Stimulated activated memory B cell treated with anti-CD40 and anti-IgM and Interleukin-4, amounts not matched to agents 10 μg/mL and 1 μg/mL and 100 μg/mL, for 72 hours (primary cell): ENCODE measurements at places on chromosomes 5 and 9.

GRCh38 chr9:99811598-99812383 lies 9.9 kb upstream of the NR4A3 start:
- no peak overlapping the region for H3K4me3 ChIP-seq
- no peaks in the 10 kb centered on the region for H3K27me3 ChIP-seq
- peaks cover 30% of the 10 kb centered on the region for H3K36me3 ChIP-seq
- peak overlapping the region; percentile 68 for H3K27ac ChIP-seq

- H3K36me3 ChIP-seq = no peaks in the 10 kb centered on the region
- H3K27ac ChIP-seq = no peak overlapping the region
- H3K4me3 ChIP-seq = no peak overlapping the region
These were observed 715.5 kb upstream of the PTPRD start for GRCh38 chr9:11328326-11328725.

GRCh38 chr9:76732341-76732958 lies 31.8 kb upstream of the PCA3 start:
- no peak for ATAC-seq
- no peaks in the 10 kb centered on the region for H3K36me3 ChIP-seq
- H3K4me3 ChIP-seq = no peak overlapping the region
- H3K27ac ChIP-seq = no peak overlapping the region
- H3K27me3 ChIP-seq = peaks cover 6% of the 10 kb centered on the region

DNA sequence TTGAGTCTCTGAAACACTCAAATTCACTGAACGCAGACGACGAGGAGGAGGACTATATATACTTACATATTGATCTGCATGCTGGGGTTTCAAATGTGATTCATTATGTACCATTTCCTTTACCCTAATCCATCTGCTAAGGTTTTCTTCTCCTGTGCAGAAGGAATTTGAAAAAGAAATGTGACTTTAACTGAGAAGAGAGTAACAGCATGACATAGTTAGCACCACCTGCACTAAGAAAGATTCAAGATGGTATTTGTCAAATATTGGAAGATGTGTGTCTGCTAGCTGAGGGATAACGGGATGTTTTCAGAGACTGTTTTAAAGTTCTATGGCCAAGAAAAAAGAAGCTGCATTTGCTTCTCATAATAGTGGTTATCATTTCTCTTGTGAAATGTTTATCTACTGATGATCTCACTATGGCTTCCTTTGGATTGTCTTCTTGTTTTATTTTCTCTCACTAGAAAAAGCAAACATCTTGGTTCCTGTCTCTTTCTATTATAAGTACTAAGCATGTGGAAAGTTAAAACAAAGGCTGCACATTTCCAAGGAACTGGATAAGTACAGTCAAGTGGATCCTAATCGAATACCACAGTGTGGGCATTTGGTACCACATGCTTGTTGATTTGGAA lies 89.8 kb upstream of the TLE4 start:
- H3K27ac ChIP-seq = no peak overlapping the region
- peaks cover 10% of the 10 kb centered on the region for H3K4me1 ChIP-seq
- ATAC-seq = no peak
- no peak overlapping the region for H3K4me3 ChIP-seq
- no peaks in the 10 kb centered on the region for H3K36me3 ChIP-seq

GRCh38 chr9:110626101-110626829 lies 42.3 kb upstream of the MUSK start:
- H3K36me3 ChIP-seq = no peaks in the 10 kb centered on the region
- H3K27ac ChIP-seq = peak overlapping the region; percentile 80
- no peaks in the 10 kb centered on the region for H3K27me3 ChIP-seq
- peak; percentile 95 for ATAC-seq
- H3K4me1 ChIP-seq = peaks cover 11% of the 10 kb centered on the region

DNA sequence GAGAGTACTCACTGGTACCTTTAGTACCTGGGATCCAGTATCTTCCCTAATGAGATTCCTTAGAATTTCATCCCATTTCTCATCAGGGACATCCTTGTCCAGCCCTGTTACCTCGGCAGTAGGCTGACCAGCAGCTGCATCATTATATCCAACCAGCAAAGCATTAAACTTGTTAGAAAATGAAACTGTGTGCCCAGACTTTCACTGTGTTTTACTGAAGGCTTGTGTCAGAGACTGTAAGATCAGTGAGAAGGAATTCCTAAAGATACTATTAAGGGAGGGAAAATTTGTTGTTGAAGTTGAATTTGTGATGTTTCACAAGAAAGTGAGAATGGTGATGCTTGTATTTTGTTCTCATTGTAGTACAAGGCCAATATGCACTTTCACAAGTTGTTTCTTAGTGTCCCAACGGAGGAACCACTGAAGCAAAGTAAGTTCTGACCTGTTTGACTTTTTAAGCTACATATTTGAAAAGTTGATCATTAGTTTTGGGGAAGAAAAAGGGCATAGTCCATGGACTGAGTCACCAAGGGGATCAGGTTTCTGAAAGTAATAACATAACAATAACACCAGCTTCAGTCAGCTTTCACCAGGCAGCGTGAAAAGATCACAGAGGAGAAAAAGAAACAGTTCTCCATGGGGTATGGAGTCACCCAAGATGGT lies 48.8 kb downstream of the GRAMD2B start:
- peaks cover 24% of the 10 kb centered on the region for H3K36me3 ChIP-seq
- no peaks in the 10 kb centered on the region for H3K4me1 ChIP-seq
- H3K27ac ChIP-seq = no peak overlapping the region
- no peaks in the 10 kb centered on the region for H3K27me3 ChIP-seq
- no peak for ATAC-seq

- peaks cover 51% of the 10 kb centered on the region for H3K27me3 ChIP-seq
- H3K4me3 ChIP-seq = no peak overlapping the region
- H3K4me1 ChIP-seq = peaks cover 7% of the 10 kb centered on the region
- H3K36me3 ChIP-seq = no peaks in the 10 kb centered on the region
These were observed 236.2 kb upstream of the NFIL3 start for GRCh38 chr9:91659529-91660495.

- H3K4me1 ChIP-seq = no peaks in the 10 kb centered on the region
- no peak for ATAC-seq
- H3K27me3 ChIP-seq = no peaks in the 10 kb centered on the region
- H3K4me3 ChIP-seq = no peak overlapping the region
- no peak overlapping the region for H3K27ac ChIP-seq
- H3K36me3 ChIP-seq = no peaks in the 10 kb centered on the region
These were observed 36.8 kb upstream of the C5orf58 start for GRCh38 chr5:170195961-170196360.

GRCh38 chr5:14581106-14581890 lies at the start of gene OTULINL:
OTULINL (plus strand) TSS chr5:14581792; CDS start chr5:14581895, 103 bp downstream.
- peaks cover 53% of the 10 kb centered on the region for H3K27me3 ChIP-seq
- H3K36me3 ChIP-seq = no peaks in the 10 kb centered on the region
- H3K27ac ChIP-seq = no peak within 1 kb of the TSS
- ATAC-seq = peak; percentile 94
- H3K4me1 ChIP-seq = no peaks in the 10 kb centered on the region

DNA sequence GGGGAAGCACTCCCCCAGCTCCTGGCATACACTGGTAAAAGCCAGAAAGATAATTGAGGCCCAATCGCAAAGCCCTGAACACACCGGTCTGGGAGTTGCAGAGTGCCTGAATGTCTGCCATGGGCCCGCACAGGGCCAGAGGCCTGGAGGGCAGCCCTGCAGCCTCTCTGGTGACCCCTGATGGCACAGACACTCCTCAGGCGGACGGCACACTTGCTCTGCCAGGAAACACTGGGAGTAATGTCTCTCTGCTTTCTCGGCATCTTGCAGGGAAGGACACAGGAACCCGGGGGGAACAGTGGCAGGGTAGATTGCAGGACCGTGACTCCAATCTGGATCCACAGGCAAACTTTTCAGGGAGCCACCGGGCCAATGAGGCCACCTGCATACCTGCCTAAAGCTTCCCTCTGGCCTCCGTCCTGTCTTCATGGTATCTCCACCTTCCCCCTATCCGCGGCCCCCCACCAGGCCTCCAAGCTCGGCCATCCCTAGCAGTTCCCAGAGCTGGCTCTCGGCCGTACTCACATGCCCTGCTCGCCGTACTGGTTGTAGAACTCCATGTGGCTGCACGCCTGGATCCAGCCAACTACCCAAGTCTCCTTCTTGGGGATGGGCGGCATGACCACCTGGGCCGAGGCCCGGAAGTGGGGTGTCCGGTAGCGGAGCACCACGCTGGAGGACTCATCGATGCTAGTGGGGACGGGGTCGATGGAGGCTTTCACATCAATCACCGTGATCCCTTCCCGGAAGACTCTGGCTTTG lies 797 bp downstream of the FAM78A start:
- no peaks in the 10 kb centered on the region for H3K27me3 ChIP-seq
- H3K27ac ChIP-seq = peak overlapping the region; percentile 97
- peak; percentile 54 for ATAC-seq
- H3K4me3 ChIP-seq = peak overlapping the region; percentile 100
- H3K4me1 ChIP-seq = peaks cover 64% of the 10 kb centered on the region

DNA sequence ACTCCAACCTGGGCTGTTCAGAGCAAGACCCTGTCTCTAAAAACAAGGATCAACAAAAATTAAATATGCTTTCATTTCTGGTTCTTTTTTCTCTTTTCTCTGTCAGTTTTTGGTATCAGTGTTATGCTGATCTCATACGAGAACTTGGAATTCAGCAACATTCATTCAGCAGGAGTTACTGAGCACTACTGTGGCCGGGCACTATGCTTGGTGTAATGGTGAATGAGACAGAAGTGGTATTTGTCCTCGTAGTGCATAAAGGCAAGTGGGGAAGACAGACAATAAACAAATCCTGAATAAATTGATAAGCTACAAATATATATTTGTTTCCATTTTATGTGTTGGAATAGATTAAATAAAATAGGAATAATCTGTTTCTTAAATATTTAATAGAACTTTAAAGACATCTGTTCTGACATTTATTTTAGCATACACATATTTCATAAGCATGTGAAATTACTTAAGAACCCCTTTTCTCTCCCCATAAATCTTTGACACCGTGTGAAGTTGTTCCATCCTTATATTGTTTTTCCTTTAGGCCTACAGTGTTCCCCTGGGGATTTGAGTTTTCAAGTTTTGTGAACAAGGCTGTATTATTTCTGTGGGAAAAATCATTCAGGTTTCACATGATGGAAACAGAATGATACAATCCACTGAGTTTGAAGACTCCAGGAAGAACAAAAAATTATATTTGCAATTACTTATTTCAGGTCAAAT lies 24.6 kb downstream of the UBAP1 start:
- H3K27me3 ChIP-seq = no peaks in the 10 kb centered on the region
- peaks cover 32% of the 10 kb centered on the region for H3K36me3 ChIP-seq
- H3K4me3 ChIP-seq = no peak overlapping the region

- H3K4me1 ChIP-seq = no peaks in the 10 kb centered on the region
- no peaks in the 10 kb centered on the region for H3K27me3 ChIP-seq
- H3K36me3 ChIP-seq = no peaks in the 10 kb centered on the region
- H3K4me3 ChIP-seq = no peak overlapping the region
- ATAC-seq = no peak
These were observed 175.1 kb upstream of the MSX2 start for GRCh38 chr5:174549254-174549653.

DNA sequence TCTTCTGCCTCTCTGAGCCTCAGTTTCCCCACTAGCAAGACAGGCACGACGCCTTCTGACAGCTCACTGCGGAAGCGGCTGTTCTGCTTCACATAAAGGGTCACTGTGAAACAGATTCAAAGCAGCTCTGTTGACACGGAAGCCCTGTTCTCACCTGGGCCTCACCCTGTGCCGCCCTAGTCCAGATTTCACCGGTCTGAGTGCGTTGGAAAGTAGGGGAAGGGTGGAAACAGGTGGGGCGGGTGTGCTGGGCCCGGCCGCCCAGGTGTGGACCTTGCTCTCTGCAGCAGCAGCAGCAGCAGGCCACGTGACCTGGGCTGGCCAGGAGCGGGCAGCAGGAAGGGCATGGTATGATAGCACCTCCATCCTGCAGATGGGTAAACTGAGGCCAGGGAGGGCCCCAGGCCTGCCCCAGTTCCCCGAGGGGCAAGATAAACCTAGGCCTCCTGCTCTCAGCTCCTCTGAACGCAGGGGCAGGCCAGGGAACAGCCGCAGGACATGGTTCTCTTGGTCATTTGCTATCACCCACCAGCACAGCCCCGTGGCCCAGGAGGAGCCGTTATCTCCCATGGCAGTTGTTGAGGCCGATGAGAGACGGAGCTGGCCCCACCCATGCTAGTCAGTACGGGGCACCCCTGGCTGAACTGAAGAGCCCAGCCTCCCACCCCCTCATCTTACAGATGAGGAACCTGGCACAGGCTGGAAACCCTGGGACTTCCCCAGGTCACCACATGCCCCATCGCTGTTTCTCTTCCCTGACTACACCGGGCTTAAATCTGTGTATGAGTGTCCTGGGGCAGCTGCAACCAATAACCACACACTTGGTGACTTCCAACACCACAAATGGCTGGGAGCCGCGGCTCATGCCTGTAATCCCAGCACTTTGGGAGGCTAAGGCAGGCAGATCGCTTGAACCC lies 12.1 kb downstream of the PTGES2 start:
- peak overlapping the region; percentile 37 for H3K4me3 ChIP-seq
- no peaks in the 10 kb centered on the region for H3K27me3 ChIP-seq
- peaks cover 46% of the 10 kb centered on the region for H3K4me1 ChIP-seq
- H3K27ac ChIP-seq = peak overlapping the region; percentile 83
- H3K36me3 ChIP-seq = peaks cover 21% of the 10 kb centered on the region
- ATAC-seq = peak; percentile 94

DNA sequence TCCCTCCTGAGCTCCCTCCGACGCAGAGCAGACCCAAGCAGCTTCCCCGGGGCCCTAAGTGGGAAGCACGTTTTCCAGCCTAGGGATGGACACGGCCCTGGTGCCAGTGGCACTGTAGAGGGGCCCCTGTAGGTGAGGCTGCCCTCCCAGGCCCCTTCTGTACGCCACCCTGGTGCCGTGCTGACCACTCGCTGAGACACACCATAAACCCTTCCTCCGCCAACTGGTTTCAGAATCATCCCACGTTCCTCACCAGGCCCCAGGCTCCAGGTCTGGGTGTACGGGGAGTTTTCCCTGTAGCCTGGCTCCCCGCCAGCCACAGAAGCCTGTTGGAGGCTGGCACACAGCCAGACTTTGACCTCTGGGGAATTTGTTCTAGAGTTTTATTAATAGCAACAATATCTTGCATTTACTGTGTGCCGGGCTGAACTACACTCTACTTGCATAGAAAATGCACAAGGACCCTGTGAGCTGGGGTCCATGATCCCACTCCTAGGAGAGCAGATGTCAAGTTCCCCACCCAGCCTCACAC lies 18.2 kb upstream of the WDR38 start:
- H3K4me3 ChIP-seq = no peak overlapping the region
- no peak for ATAC-seq
- H3K27me3 ChIP-seq = peaks cover 48% of the 10 kb centered on the region
- H3K36me3 ChIP-seq = no peaks in the 10 kb centered on the region

DNA sequence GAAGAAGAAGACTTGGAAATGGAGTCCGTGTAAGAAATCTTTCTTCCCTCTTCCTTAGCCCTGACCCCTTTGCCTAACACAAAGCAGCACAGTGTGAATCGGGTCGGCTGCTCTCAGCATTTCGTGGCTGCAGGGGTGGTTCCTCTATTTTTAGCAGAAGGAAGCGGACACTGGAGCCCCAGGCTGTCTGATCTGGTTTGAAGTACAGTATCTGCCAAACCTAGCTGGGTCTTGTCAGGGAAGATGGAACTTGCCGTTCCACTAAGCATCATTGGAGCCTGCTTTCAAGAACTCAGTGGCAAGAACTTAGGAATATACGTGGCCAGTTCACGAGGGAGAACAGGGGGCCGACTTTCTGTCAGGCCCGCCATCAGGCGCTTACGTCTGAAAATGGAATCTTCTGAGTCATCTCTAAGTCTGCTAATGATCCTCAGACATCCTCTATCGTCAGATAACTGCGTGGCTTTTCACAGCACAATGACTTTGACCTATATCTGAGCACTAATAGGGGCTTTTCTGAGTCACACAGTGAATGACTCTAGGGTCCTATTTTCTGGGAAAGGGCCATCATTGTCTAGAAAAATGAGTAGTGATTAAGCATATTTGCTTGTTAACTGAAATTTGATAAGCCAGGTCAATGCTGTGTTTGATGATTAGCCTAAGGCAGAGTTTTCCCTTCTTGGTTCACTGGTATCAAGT lies 43.3 kb upstream of the NCS1 start:
- H3K4me3 ChIP-seq = peak overlapping the region; percentile 73
- peak overlapping the region; percentile 100 for H3K27ac ChIP-seq
- ATAC-seq = peak; percentile 91
- no peaks in the 10 kb centered on the region for H3K27me3 ChIP-seq
- peaks cover 49% of the 10 kb centered on the region for H3K4me1 ChIP-seq
